Mesenteric fat pad (tissue), 1 donor: ENCODE measurements at places on chromosomes 2 and 18. TPM values are rescaled to one million over a fixed set of nuclear protein-coding genes. Genes with fewer than 3 reads are reported as not detected.

- no peak for DNase-seq
Observed at GRCh38 chr18:60667016-60667415, 294.4 kb upstream of the MC4R start.

DNA sequence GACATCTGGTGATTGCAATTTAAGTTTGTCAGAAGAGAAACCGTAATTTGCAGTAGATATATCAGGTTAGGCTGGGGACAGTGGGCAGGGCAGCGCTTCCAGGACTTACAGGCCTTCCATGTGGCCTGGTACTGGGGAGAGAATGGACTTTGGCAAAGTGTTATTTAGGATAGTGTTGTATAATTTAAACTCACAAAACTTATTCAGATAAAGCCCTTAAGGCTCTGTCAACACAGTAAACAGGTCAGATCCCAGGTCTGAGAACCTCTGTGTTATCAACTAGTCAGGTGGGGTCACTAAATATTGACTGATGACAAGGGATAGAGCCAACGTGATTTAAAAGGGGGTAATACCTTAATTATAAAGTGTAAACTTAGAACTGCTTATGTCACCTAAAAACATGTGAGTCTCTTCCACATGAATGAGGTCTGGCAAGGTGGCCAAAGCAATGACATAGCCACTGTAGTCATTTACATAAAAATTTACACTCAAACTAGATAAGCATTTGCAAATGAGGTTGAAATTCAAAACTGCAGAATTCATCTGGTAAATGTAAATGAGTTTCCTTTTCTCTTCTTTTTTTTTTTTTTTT lies 80.2 kb upstream of the DNMT3A start:
- no peak for DNase-seq

DNA sequence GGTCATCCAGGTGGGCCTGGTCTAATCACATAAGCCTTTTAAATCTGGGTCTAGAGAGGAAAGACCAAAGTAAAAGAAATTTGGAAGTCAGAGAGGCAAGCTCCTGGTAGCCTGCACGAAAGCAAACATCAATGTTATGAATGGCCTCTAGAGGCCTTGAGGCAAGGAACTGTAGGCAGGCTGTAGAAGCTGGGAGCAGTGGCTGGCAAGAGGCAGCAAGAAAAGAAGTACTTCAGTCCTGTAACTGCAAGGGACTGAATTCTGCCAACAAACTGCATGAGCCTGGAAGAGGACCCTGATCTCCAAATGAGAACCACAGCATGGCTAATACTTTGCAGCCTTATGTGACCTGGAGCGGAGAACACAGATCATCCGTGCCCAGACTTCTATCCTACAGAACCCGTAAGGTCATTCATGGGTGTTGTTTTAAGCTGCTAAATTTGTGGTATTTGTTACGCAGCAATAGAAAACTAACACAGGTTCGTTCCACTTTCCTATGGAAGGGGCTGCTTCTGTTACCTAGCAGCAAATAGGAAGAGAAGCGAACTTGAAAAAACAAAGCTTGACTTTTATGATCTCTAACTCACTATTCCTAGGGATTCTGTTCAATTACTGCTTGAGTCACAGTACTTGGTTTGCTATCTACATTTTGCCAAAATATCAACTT lies 1.2 kb downstream of the IMMT start:
- DNase-seq, result no peak

DNA sequence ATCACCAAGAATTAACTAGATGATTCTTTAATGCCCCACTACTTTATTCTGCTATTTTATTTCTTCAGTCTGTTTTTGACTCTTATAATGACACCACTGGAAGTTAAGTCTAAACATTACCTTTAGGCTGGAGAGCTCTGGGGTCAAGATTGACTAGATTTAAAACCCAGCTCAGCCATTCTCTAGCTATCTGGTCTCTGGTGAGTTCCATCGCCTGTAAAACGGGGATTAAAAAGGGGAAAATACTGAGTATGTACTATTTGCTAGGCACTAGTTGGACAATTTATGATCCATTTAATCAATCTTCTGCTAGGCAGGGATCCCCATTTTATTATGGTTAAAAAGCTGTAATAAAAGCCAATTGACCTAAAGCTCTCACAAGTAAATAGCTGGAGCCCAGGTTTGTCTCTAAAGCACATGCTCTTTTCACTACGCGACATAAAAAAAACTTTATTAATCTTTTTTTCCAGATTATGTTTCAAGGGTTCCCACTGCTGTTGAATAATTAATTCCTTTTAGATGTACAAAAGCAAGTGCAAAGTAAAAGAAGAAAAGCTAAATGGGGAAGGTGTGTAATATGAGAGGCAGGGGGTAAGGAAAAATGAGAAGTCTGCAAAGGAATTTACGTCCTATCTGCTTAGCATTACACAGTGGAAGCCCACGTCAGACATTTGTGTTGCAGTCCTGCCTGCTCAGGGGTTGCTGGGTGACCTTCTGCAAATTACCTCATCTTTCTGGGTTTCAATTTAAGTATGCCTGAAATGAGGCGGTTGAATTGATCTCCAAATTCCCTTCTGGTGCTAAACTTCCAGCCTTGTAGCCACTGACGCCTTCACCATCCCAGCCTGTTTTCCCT lies 918 bp upstream of the NABP1 start:
- no peak for DNase-seq

DNA sequence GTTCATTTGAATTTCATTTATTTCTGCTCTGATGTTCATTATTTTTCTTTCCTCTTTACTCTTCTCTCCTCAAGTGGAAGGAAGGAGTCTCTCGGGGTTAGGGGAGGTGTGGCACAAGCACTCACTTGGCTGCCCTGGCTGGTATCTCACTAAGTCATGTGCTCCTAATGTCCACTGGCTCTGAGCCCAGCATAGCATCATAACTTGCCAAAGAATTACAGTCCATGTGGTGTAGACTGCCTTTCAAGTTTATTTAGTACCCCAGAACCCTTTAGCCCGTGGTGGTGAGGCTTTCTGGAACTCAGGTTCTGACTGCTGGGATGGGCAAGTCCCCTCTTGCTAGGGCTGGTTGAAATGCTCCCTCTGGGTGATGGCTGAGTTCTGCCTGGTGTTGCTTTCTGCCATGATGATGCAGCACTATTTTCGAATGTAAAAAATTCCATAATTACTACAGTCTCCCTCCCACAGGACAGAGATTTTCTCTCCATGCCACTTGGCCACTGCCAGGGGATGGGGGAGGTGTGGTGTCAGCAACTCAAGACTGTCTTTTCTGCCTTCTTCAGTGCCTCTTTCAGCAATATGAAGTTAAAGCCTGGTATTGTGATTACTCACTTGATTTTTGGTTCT lies 22.2 kb downstream of the SPAG16 start:
- no peak for DNase-seq

TMEM37 gene
- total RNA-seq, result 56.4 TPM

RGPD3 gene
- 0.42 TPM for total RNA-seq
